Right forelimb (tissue), 1 donor: ENCODE measurements at places on chromosomes 11 and 22.

- no peak for DNase-seq
These were observed 56.9 kb upstream of the PRSS23 start for GRCh38 chr11:86743223-86744118.

DNA sequence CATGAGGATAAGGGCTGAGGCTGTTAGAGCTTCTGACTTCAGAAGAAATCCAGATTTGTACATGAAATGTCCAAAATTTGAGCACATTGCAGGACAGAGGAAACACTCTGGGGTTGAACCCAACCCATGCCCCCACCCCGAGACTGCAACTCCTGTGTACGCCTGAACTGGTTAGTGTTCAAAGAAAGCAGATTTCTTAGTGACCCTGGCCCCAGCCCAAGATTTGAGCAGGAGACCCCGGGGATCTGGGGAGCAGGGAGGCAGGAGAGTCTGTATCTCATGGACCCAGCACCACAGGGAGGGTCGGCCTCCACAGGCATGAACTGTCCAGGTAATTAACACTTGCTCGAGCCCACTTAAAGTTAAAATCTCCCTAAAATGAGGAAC is 69.3 kb upstream of the WNT7B start:
- no peak for DNase-seq

DNA sequence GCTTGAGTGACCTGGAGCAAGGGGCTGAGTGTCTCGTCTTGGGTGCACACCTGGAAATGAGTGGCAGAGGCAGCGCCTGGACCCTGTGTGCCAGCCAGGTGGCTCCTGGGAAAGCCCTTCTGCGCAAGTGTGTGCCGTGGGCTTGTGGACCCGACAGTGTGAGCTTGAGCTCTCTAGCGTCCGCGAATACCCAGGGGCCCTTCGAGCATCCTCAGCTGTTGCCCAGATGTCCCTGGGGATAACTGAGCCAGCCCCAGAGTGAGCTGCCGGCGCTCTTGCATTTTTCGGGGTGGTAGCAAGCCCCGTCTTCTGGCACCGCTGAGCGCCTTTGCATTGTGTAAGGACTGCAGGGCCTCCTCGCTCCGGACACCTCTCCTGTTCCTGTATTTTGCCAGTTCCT is 399.2 kb downstream of the TBC1D22A start:
- DNase-seq, result peak; percentile 49

- DNase-seq, result peak; percentile 67
These were observed 2.2 kb upstream of the TUT1 start for GRCh38 chr11:62593434-62594044.

DNA sequence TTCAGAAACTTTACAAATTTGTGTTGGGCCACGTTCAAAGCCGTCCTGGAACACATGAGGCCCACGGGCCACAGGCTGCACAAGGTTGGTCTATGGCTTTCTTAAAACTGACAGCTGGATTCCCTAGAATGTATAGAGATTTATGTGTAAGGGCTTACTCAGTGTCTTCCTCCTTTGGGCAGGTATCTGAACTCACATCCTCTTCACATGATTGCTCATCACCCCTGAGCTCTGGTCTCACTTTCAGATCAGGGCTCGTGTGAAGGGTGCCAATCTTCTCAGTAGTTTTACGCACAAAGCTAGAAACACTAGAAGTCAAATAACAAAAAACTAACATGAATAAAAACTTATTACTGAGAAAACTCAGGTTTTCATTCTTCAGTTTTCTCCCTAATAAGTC is 27.1 kb downstream of the HPS5 start:
- no peak for DNase-seq

GRCh38 chr11:9609841-9610240 is 36.4 kb downstream of the WEE1 start:
- no peak for DNase-seq

DNA sequence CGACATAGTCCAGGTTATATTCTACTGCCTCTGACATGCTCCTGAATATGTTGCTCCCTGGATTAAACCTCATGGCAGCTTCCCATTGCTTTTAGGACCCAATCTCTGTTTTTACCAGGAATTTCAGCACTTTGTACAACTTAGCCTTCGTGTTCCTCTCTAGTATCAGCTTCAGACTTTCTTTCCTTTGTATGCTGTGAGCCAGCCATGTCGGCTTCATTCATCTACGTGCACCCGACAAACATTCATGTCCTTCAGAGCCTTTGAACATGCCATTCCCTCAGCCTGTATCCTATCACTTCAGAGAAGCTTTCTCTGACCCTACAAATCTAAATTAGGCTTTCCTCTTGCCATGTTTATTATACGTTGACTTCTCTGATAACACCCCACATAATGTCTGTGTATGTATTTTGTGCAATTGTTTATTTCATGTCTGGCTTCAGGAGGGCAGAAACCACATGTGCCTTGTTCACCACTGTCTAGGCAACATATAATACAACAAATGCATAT is 743.4 kb downstream of the OPCML start:
- no peak for DNase-seq

DNA sequence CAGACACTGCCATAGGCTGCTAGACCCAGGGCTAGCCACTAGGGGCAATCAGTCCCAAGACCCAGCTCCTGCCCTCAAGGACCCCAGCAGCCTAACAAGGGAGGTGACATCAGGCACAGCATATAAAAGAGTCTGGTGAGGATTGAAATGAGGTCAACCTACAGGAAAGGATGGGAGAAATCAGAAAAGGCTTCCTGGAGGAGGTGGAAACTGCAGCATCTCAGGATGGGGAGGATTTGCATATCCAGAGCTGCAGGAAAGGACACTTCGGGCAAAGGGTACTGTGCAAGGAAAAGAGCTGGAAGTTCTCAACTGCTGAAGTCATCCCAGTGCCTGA is 2.9 kb upstream of the ARFGAP2 start:
- DNase-seq, result no peak

DNA sequence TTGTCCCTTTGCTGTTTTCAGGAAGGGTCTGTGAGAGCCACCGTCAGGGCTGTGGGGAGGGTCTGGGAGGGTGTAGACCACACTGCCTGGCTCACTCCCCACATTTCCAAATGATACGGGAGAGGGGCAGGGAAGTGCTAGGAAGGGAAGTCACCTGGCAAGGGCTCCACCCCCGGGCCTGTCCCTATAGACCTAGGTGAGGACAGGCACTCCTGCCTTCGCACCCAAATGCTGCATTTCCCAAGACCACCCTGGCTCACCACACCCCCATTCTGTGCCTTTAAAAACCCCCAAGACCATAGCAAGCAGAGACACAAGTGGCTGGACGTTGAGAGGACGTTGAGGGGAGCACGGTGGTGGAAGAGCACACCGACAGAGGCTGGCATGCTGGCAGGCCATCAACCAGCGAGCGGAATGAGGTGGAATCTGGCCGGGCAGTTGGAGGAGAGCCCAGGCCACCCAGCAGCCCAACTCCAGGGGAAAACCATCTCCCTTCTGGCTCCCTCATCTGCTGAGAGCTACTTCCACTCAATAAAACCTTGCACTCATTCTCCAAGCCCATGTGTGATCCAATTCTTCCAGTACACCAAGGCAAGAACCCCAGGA is 45.7 kb downstream of the GNB1L start:
- peak; percentile 23 for DNase-seq

GRCh38 chr11:111698852-111699559 is 67.2 kb downstream of the PPP2R1B start:
- no peak for DNase-seq

DNA sequence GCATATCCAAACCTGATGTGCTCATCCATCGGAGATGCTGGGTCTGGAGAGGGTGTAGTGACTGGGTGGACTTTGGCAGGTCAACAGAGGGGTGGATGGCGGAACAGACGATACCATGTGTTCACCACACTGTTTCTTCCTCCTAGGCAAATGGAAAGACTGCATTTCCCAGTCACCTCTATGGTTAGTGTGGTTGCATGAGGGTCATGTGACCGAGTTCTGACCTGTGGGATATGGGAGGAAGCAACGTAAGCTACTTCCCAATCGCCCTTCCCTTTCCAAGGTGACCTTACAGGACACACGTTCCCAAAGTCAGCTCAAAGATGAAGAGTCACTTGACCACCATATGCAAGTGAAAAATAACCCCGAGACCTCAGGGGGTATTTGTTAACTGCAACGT is 27.7 kb downstream of the TSPAN32 start:
- no peak for DNase-seq

DNA sequence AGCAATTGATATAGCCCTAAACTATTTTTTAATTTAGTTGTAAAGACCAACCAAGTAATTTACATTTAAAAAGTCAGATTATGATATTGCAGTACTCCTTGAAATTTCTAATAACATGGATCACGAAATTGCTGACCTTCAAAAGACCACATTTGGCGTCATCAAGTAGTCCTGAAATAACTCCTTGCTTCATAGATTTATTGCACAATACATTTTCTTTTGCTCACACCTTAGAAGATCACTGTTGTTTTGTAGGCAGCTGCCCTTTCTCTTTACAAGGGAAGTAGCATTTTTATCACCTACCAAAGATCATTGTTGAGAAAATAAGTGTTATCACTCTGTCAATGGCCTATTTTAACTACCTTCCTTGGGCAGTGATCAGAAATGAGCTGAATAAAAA is 815.8 kb downstream of the METTL15 start:
- DNase-seq, result no peak

GRCh38 chr11:35173011-35173511 is 34.1 kb downstream of the CD44 start:
- DNase-seq, result no peak

DNA sequence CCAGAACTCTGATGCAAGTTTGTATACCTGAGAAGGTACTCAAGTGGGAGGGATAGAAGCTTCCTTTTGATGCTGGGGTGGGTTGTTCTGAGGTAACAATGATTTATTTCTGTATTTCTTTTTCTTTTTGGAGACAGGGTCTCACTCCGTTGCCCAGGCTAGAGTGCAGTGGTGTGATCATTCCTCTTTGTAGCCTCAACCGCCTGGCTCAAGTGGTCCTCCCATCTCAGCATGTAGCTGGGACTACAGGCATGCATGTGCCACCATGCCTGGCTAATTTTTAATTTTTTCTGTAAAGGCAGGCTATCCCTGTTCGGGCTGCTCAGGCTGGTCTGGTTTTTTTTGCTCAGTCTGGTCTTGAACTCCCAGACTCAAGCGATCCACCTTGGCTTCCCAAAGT is 7.9 kb downstream of the KDM2A start:
- no peak for DNase-seq

- DNase-seq, result no peak
These were observed 437.0 kb downstream of the DYNC2H1 start for GRCh38 chr11:103546236-103546635.

DNA sequence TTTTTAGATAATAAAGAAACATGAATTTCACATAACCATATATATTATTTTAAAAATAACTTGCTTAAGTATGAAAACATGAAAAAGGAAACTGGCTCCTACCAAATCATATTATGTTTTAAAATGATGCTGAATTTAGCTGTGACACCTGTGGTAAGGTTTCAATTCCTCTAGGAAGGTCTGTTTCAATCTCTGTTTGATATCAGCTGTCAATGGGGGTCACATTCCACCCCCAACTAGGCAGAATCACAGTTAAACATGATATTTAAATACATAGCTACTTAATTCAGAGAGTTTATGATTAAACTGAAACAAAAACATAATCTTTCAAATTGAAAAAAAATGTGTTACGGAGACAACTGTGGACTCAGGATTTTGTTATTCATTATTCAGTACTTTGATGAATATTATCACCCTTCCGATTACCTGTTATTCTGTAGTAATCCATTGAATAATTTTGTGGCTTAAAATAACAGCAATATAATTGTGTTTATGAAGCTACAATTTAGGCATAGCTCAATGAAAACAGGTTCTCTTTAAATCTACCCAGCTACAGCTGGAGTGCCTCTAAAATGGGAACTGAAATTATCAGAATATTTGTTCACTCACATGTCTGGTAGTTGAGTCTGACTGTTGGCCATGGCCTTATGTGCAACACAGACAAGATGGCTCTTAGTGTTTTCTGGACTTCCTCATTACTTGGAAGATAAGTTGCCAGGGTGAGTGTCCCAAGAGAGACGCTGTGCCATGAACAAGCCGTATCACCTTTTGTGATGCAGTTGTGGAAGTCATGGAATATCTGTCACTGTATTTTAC is 244.6 kb upstream of the ANO3 start:
- DNase-seq, result no peak

- DNase-seq, result no peak
These were observed 556.1 kb downstream of the SOX6 start for GRCh38 chr11:15800111-15800800.

DNA sequence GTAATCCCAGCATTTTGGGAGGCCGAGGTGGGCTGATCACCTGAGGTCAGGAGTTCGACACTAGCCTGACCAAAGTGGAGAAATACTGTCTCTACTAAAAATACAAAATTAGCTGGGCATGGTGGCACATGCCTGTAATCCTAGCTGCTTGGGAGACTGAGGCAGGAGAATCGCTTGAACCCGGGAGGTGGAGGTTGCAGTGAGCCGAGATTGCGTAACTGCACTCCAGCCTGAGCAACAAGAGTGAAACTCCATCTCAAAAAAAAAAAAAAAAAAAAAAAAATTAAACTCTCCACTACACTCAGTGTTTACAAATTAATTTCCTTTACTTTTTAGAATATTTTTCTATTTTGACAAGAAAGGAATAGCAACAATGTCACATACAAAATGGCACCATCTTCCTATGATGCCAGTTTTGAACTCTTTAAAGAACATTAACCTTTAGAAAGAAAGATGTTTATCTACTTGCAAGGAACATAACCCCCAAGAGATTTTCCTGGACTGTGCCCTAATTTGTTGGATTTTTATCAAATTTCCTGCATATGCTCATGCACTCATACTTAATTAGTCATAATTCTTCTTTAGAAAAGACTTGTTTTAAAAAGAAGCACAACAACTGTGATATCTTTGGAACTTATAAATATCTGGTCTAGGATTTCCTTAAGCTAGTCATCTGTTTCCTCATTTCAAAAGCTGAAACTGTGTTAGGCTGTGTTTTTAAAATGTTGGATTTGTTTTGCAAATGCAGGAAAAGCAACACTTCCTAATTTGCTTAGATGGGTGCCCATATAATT is 22.6 kb upstream of the HIPK3 start:
- DNase-seq, result no peak

DNA sequence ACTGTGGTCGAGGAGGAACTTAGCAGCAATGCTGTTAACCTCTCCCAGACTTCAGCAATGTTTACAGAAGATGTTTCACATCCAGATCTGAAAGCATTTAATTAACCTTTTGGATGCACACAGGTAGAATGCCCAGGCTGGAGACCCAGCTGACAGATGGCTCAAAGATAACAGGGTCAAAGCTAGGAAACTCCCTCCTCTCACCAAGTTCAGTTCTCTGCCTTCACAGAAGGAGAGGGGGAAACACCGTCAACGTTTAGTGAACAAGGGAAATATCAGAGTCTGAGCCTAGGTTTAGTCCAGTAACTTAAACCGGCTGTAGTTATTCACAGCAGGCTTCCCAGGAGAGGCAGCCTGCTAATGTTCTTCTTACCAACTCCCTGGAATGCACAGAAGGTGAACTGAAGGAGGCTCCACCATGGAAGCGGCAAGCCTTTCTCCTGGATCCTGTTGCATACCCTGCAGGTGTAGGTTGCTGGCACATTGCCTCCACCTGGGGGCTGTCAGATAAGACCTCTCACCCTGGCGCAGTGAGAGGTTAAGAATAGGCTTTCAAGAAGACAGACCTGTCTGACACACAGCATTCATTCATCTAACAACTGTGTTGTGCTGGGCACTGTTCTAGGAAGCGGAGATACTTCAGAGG is 23.5 kb upstream of the ANKK1 start:
- DNase-seq, result no peak
